Kasumi-1 (cell line): ENCODE measurements at places on chromosomes 11 and 22.

DNA sequence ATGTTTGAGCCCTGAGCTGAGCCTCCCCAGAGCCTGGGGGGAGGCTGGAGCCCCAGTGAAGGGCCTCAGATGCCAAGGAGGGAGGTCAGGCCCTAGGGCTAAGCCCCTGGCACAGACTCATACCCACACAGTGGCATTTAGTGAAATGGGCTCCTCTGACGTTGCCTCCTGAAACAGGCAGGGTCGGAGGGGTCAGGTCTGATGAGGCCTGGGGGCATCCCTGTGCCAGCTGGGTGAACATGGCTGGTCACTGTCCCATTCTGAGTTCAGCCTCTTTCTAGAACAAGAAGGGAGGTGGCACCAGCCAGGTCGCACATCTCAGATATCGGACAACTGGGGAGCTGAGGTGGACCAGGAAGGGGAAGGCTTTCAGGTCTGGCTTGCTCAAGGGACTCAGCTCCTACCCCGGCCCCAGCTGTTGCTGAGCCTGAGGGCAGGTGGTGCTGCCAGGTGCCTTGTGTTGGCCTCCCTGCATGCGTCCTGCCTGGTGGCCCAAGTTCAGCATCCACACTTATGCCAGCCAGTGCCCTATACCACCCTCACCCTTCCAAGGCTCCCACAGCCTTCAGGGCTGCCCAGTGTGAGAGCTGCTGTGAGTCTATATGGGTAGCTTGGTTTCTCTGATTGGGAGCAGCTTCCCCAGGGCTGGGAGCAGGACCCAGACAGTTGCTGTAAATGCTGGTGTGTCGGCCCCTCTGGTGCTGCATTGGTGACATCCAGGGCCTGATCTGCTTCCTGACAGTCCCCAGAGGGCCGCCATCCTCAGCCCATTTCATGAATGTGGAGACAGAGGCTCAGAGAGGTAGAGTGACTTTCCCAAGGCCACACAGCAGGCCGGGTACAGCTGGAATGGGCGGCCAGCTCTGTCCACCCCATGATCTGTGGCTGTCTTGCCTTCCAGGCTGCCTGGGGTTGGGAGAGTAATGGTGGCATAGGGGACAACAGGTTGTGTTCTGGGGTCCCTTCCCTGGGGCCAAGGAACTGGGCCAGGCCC, 32.8 kb upstream of the PPARA start:
- no peak for DNase-seq

- DNase-seq = no peak
Observed at GRCh38 chr11:95242091-95242844, 11.3 kb upstream of the SESN3 start.

- DNase-seq = peak; percentile 16
Observed at GRCh38 chr22:44735518-44736428, 16.6 kb upstream of the ARHGAP8 start.

DNA sequence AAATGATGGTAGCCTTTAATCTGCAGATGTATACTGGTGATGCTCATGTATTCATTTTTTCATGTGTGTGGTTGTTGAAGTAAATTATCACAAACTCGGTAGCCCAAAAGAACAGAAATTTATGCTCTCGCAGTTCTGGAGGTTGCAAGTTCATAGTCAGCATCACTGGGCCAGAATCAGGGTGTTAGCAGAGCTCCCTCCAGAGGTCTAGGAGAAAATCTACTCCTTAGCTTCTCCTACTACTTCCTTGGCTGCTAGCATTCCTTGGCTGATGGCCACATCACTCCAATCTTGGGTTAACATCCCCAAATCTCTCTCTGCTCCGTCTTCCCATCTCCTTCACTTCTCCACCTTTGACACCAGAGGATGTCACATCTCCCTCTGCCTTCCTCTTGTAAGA, 45.3 kb upstream of the GALNT18 start:
- peak; percentile 6 for DNase-seq

DNA sequence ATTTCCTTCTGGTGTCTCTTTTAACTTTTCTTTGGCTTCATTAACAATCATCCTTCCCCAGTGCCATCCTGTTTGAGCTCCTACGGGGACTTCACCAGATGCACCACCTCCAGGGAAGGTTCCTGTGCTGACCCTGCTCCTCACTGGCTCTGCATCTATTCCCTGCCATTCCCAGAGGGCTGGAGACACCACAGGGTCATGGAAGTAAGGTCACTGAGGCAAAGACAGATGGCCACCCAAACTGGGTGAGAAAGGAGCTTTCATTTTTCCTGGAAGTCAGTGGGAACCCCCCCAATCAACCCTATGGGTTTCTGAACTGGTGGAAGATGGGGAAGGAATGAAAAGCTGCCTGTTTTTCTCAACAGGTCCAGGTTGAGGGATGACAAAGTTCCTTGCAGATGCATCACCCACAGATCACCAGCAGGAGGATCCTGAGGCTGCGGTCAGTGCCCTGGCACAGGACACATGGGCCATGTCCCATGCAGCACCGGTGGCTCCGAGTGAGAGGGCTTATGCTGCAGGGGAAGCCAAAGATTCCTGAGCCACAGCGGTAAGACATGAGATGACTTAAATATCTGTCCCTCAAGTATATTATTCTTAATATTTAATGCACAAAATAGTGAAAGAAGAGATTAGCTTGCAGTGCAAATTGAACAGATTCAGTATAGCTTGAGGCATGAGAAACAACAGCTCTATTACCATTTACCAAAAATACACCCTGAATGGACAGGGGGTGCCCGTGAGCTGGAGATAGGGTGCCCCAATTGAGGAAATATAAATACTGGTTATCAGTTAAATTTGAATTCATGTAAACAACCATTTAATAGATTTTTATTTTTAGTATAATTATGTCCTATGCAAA, 73.0 kb upstream of the VPREB1 start:
- no peak for DNase-seq

DNA sequence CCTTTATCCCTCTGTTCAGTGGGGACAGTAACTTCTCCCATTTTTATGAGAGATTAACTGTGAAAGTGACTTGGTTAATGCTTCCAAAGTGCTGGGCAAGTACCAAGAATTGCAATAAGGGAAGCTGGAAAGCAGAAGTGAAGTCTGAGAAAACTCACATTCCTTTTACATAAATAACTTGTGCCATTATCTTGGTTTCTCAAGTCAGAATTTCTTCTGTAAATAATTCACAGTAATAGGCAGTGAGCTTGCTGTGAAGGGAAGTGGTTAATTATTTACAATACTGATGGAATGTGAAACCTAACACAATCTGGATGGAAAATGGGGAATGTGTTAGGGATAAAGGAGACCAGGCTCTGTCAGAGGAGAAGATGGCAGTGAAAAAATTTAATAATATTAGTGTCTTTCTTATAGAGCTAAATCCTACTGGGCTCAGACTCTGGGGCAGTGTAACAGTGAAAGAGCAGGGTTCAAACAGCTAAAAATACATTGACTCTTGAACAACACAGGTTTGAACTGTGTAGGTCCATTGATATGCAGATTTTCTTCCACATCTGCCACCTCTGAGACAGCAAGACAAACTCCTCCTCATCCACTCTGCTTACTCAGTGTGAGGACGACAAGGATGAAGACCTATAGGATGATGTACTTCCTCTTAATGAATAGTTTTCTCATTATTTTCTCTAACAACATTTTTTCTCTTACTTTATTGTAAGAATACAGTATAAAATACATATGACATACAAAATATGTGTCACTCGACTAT, 251.5 kb upstream of the ISX start:
- no peak for DNase-seq

DNA sequence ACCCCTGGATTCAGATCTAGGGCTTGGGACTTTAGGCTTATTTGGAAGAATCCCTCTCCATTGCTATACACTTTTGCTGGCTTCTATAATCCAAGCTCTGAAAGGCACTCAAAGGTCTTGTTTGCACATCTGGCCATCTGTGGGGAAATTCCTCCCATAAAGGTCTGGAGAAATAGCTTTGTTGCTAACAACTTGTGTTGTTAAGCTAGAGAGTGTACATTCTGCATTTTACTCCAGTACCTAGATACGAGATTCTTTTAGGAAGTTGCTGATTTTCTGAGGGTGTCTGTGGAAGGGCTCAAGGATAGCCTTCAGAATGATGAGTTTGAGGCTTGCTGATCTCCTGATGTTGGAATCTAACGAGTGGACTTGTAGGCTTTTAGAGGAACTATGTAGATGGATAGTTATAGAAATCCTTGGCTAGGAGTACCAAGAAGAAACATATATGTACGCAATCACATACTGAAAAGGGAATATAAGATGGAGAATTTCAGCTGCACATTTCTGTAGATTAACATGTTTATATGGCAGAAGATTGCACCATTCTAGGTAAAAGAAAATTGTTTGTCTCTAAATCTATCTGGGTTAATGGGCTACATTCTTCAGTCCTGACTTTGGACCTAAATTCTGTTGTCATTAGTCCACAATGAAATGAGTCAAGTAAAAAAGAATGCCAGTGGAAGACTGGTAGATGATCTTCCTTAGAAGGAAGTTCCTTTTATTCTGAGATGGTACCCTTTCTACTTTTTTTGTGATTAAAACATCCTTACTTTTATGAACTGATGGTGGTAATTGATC, 51.0 kb downstream of the UBASH3B start:
- DNase-seq = no peak

DNA sequence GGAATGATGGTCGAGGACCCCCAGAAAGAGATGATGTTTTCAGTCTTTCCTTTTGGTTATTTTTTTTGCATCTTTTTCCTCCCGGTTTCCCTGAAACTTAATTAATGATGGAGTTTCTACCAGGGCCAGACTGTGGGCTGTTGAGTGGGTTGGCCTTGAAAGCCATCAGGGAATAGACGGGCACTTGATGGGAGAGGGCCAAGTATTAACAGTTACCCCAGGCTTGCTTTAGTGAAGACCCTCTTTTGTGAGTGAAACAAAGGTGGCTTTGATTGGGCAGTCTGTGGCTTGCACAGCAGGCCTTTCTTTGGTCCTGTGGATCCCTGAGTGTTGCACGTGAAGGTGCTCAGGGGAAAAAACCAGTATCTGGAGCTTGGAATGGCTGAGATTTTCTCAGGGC, 56.9 kb downstream of the AMOTL1 start:
- DNase-seq = no peak

DNA sequence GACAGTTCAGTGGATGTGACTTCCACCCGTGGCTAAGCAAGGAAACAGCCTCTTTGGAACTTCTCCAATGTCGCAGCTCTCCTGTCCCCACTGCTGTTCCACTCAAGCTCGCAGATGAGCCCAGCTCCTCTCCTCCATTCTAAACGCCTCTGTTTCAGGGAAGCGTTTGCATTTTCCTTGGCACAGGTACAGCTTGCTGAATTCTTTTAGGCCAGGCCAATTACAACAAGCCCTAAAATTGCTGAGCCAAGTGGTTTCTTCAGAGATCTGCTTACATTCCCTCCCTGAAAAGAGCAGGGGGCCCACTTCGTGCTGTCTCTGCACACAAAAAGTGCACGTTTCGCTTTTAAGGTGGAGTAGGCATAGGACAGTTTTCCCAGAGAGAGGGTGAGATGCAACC, 91.5 kb upstream of the BLID start:
- DNase-seq = no peak

GRCh38 chr11:776561-777287, 563 bp downstream of the GATD1 start:
- peak; percentile 45 for DNase-seq

GRCh38 chr22:37439347-37439746, 12.1 kb upstream of the ELFN2 start:
- DNase-seq = no peak

GRCh38 chr11:72222106-72222891, 2.3 kb upstream of the INPPL1 start:
- no peak for DNase-seq

DNA sequence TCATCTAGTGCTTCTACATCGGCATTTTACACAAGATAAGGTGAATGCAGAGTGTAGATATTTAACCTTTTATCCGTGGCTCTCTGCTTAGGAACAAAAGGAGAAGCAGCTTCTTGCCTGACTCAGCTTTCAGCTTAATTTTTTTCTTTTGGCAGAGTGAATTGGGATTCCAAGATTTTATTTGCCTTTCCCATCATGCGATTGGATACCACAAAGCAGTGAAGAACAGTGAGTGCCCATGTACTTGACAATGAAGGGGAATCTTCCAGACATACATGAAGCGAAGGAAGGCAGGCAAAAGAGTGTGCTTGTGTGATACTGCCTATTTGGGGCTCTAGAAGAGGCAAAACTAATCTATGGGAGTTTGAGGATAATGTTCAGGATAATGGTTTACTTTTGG, 17.0 kb upstream of the CHKA start:
- DNase-seq = no peak

DNA sequence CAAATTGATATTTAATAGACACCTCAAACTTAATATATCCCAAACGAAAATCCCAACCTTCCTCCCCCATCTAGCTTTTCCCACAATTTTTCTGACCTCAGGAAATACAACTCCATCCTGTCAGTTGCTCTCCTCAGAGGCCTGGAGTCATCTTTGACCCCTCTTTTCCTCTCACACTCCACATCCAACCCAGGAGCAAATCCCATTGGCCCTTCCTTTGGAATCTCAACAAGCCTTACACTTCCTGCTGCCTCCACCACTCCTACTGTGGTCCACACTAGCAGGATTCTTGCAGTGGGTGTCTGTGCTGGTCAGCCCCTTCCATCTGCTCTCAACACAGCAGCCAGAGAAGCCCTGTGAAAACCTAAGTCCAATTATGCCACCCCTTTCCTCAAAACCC, 39.3 kb upstream of the RFPL3 start:
- DNase-seq = no peak

DNA sequence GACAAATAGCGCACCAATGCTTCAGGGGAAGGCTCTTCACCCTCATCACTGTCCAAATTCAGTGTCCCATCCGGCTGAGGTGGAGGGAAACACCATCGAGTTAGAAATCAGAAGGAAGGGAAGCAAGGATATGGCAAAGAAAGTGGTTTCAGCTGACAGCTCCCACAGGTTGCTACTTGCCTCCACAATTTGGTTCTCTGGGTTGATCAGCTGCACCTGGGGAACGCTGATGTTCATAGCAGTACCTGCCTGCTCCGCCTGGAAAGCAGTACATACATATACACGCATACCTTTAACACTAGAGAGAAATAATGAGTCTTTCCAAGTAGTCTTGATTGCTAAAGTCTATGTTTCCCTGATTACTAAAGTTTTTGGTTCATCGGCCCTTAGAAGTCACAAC, 37.8 kb upstream of the APOA1 start:
- DNase-seq = no peak

DNA sequence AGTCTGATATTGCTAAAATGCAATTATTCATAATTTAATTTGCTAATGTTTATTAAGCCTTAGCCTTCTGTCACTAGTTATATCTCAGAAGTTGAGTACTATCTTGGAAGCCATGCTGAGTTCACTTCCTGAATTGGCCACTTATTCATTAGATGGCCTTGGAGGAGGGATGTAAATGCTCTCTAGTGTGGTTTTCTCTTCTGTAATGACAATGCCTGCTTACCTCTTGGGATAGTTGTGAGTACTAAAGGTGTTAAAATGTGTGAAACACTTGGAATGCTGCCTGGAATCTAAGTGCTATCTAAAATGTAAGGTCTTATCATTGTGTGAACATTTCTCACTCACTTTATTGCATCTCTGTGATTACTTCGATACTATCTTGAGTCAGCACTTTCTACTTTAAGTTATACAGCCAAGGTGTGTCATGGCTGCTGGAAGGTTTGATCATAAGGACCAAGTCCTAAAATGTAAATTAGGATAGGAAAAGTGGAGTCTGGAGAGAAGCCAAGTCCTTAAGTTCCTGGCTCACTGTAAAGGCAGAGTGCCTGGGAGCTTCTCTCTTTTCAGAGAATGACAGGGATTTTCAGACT, 12.4 kb downstream of the GLYATL2 start:
- DNase-seq = no peak

GRCh38 chr22:37561212-37562048, 1.1 kb downstream of the CDC42EP1 start:
- DNase-seq = peak; percentile 55
